ENCODE measurements at places on chromosomes 5 and 9.

DNA sequence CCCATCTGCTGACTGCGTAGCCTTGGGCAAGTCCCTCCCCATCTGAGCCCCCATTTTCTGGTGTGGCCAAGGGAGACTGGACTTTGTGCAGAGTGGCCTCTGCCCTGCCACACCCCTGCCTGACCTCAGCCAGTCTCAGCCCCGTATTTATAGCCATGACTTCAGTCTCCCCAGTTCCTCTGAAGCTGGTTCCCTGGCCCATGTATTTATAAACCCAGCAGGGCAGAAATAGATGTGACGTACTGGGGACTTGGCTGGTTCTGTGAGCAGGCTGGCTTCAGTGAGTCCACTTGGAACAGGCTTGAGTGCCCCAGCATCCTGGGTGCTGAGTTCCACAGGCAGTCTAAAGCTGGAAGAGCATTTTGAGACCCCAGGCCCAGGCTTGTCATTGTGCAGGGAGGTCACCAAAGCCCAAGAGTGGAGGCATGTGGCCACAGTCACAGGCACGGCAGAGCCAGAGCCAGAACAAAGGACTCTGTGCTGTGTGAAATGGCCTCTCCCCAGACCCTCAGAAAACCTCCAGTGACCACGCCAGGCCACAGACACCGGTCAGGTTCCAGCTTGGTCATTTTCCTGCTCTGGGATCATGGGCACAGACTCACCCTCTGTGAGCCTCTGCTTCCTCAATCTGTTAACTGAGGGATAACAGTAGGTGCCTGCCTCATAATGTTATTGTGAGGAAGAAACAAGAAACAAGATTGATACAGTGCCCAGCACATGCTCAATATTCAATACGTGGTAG, 30.4 kb upstream of the SYNPO start:
- no peak for DNase-seq

- no peak for DNase-seq
Observed at GRCh38 chr5:88483964-88484672, 215.5 kb upstream of the TMEM161B start.

DNA sequence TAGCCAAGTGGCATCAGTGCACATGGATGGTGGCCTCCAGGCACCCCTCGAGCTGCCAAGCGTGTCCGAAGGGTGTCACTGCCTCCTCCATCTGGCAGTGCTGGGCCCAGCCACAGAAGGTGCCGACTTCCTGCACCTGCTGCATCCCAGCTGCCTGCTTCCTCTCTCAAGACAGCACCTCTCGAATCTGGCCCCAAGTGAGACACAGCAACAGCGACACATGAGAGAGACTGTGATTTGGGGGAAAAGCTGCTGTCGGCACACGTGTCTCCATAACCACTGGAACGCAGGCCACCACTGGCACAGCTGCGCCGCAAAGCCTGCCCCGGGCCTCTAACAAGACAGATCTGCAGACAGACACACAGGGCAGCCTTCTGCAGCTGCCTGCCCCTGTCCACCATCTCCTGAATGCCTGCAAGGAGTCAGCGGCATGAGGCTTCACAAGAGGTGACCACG, 8.8 kb downstream of the CLPTM1L start:
- no peak for DNase-seq

- no peak for DNase-seq
Observed at GRCh38 chr5:122751293-122751782, 23.5 kb upstream of the SNX2 start.

- DNase-seq = no peak
Observed at GRCh38 chr5:120380644-120381043, 83.5 kb upstream of the PRR16 start.
